Brain pericyte (primary cell): ENCODE measurements at places on chromosomes 1 and 21.

- no peak for DNase-seq
These were observed 20.4 kb upstream of the WARS2 start for GRCh38 chr1:119160866-119161265.

- DNase-seq = no peak
These were observed 26.7 kb downstream of the SNX7 start for GRCh38 chr1:98688110-98688739.

DNA sequence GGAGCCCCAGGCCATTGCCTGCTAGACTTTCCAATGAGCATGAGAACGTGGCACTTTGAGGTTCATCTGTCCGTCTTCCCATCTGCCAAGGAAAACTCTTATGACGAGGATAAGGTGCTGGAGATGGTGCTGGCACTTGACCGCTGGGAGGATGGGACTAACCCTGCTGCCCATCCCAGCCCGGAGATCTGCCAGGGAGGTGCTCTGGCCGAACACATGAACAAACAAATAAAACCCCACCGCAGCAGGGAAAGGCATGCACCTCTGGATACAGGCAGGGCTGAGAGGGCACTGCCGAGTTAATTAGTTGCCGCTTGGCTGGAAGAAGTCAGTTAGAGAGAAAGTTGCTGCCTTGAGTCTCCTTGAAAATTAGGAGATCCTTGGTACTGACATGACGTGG lies 308.4 kb downstream of the AJAP1 start:
- DNase-seq = no peak

GRCh38 chr21:34603002-34603709 lies 11.8 kb downstream of the RCAN1 start:
- DNase-seq = no peak
